ENCODE measurements at places on chromosomes 12 and 14. TPM values are rescaled to one million over a fixed set of nuclear protein-coding genes. Genes with fewer than 3 reads are reported as not detected.

Gene ALDH1L2
- total RNA-seq, result 2.3 TPM

Gene AMDHD1
- total RNA-seq, result 2.0 TPM

Gene TAC3
- 2.5 TPM for total RNA-seq

Gene TAS2R42
- 0.71 TPM for total RNA-seq

Gene CD163
- 67.5 TPM for total RNA-seq

Gene ARHGEF40
- 30.5 TPM for total RNA-seq

Gene HOXC4
- 3.0 TPM for total RNA-seq

Gene GLIPR1L1
- 1.9 TPM for total RNA-seq

Gene COX8C
- 39.1 TPM for total RNA-seq

Gene TAS2R20
- total RNA-seq, result 4.8 TPM

- no peak for DNase-seq
These were observed 111.2 kb downstream of the CAPZA3 start for GRCh38 chr12:18849080-18849479.

DNA sequence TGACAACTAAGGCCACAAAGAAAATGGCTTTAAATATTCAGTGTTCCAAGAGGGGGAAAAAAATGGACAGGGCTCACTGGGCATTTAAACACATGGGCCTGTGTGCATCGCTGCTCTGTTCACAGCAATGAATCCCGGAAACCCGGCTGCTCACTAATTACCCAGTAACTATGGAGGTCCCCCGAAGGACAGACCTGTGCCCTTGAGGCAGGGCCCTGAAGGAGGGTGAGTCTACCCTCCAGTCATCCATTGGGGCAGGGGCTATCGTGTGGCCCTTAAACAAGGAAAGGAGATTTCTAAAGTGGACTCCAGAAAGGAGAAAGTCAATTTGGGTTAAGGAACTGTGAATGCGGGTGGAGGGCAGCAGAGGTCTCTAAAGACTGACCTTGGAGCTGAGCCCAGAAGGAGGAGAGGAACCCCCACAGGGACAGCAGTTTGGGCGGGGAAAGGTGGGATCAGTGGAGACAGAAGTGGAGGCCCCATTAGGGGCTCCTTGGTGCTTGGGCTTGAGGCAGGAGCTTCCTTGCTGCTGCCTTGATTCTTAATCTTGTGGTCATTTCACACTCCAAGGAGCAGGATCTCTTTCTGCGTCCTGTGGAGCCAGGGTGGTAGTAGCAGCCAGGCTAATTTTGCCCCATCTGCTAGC is 1.4 kb upstream of the CLMN start:
- no peak for DNase-seq

DNA sequence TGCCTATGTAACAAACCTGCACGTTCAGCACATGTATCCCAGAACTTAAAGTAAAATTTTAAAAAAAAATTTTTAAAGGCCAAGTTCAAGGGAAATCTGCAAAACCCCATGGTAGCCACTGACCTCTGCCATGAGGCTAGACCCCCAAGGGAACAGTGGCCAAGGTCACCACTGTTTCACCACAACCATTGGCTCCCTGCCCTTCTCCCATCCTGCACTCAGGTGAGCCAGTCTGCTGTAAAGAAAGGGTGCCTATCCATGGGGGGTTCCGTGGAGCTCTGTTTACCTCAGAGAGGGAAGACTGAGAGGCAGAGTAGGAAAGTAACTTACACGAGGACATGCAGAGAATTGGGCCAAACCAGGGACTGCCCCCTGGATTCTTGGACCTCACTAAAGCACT is 38.6 kb downstream of the VWF start:
- no peak for DNase-seq

DNA sequence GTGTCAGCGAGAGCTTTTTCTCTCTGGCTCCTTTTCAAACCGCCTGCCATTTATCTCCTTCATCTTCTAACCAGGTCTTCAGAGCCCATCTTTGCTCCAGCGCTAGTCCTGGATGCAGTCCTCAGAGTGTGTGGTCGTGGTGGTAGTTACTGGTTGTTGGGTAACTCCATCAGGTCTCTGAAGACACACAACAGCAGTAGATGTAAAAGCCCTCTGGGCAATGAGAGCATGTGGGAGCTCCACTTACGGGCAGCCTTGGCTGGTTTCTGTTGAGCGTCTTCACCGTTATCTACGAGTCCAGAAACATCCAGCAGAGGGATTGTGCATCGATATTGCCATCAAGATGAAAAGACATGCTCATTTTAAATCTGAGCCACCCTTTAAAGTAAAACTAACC is 61.2 kb downstream of the FBXL14 start:
- no peak for DNase-seq

DNA sequence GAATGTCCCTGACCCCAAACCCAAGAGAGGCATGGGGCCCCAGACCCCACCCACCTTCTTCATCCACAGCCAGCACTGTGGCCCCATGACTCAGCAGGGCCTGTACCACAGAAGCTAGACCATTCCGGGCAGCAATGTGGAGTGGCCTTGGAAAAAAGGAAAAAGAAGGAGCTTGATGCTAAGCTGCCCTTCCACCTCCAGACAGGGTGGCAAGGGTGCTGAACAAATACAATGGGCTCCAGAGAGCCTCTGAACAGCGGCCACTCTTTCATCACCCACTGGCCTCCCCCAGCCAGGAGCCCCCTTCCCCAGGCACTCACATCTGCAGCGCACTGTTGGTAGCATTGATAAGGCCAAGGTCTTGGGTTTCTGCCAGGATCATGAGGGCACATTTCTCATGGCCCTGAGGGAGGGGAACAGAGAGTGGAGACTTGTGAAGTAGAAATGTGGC is 13.9 kb downstream of the SLC39A5 start:
- DNase-seq, result peak; percentile 50

- DNase-seq, result no peak
These were observed 5.5 kb downstream of the DNAH10 start for GRCh38 chr12:123767613-123768012.

DNA sequence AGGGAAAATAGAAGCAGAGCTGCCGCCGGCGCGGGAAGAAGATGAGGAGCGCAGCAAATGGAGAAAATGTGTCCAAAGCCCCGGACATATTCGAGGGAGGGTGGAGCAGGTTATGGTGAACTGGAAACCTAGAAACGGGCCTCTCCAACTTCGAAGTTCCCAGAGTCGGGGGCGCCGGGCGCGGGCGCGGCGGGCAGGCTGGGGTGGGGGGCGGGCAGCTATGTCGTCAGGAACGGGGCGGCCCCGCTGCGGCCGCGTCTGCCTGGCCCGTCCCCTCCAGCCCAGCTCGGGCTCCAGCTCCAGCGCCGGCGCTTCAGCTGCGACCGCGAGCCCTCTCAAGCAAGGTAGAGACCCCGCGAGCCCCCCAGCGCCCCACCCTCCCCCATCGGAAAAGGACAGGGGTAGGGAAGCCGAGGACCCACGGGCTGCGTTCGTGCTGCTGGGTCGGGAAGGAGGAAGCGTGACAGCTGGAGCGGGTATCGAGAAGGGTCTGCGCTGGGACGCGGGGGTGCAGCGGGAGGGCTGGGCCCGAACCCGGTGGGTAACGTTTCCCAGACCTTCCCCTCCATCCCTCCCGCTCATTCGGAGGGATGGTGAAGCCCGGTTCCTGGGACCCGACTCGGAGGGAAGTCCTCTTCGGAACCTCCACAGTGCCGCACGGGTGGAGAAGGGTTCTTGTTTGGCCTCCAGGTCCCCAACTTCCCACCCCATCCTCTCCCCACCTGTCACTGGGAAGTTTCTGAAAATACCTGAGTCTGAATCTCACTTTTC is 1.0 kb downstream of the DGKA start:
- peak; percentile 74 for DNase-seq

DNA sequence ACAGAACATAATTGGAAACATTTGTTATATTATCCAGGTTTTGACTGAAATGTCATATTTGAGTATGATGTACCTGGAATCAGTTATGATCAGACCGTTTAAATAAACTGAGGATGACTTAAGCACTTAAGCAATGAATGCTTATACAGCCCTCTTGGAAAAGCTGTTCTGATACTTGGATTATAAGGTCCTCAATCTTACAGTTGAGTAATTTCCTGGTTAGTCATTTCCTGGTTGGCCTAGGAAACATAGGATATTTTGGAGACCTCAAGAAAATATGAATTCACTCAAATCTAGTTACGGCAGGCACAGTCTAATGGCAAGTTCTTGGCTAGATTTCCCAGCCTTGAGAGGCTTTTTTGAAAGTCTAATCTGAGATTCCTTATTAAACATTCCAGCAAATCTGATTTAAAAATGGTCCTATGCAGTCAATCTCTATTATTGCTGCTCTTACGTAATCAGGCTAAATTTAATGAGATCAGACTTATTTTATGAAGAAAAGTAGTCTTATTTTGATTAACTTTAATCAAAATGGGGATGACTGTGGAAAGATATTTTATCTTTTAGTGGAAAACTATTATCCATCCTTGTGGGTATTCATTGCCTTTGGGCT is 447.2 kb downstream of the SNAPC1 start:
- no peak for DNase-seq

GRCh38 chr12:54126696-54127537 is 61.9 kb downstream of the SMUG1 start:
- DNase-seq, result peak; percentile 64

DNA sequence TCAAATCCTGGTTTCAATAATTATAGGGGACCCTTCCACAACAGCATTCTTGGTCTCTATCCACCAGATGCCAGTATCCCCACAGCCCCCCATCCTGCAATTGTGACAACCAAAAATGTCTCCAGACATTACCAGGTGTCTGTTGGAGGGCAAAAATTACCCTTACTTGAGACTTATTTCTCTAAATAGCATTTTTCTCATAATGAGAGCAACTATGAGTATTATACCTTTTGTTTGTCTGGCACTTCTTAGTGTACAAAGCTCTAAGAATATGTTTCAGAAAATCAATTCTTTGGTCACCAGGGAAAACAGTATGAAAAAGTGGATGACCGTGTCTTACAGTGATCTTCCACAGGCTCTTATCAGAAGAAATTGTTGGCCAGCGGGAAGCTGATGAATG is 27.5 kb upstream of the RMST start:
- no peak for DNase-seq

- DNase-seq, result no peak
These were observed 193.6 kb upstream of the FAR2 start for GRCh38 chr12:28955491-28955890.

DNA sequence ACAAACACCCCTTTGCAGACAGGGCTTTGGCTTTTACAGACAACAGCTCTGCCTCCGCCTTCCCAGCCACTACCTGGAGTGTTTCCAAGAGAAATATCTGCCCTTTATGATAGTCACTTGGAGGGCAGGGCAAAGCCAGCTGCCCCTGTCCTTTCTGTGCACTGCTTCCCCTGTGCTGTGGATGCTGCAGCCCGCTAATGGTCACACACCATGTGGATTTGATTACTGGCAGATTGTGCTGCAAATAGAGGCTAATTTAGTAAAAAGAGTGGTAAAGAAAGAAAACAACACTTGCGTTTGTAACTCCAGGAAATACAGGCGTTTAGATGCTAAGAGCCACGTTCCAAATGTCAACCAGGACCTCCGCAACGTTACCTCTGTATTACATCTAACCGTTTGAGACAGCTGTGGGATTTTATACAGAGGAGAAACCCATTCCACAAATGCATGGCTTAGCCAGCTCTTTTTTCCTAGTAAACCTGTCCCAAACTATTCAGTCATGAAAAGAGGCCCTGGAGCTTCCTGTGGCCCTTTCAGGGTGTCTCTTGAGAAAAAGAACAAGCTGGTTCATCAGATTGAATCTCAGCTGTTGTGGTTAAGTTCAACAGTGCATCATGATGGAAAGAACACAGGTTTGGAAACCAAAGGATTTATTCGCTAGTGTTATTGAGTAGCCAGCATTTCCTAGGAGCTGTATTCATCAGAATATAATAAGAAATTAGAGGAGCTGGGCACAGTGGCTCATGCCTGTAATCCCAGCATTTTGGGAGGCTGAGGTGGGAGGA is 30.1 kb upstream of the PWP1 start:
- DNase-seq, result no peak

DNA sequence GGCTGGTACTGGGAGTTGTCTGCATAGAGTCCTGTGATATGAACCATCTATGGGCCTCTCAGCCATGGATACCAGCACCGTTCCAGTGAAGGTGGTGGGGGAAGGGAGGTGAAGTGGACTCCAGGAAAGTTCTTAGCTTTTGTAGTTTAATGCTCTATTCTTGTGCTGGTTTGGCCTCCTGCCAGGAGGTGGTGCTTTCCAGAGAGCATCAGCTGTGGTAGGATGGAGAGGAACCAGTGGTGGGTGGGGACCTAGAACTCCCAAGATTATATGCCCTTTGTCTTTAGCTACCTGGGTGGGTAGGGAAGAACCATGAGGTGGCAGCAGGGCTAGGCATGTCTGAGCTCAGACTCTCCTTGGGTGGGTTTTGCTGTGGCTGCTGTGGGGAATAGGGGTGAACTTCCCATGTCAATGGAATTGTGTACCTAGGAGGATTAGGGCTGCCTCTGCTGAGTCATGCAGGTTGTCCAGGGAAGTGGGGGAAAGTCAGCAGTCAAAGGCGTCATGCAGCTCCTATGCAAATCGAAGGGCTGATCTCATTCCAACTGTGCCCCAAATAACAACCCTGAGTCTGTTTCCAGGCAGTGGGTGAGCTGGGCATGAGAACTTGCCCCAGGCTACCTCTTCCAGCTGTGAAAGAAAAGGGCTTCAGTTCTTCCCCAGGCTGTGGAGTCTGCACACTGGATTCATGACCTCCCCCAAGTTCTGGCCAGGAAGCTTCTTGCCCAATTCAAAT is 14.2 kb downstream of the GZMH start:
- DNase-seq, result no peak

DNA sequence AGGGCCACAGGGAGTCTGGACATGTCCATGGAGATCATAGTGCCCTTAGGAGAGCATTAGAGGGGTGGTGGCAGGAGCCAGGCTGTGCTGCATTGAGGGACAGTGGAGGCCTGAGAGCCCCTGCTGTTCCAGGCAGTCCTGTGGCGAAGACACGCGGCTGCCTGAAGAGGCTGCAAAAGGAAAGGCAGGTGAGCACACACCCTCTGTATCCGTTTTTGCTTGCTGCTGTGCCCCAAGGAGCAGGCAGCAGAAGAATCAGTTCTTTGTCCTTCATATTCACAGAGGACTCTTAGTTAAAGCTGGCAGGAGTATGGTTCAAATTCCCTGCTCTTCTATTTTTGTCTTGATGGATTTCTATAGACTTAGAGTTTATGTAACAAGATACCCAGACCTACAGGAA is 4.5 kb downstream of the SLC35E3 start:
- DNase-seq, result no peak
